Activated CD8-positive, alpha-beta memory T cell treated with anti-CD3 and anti-CD28 coated beads, Interleukin-2, amount 10 ng/mL, durations not matched to agents 7 days and 5 days (primary cell): ENCODE measurements at places on chromosomes 12 and 14. TPM values are rescaled to one million over a fixed set of nuclear protein-coding genes. Genes with fewer than 3 reads are reported as not detected.

The NRIP2 gene
- not detected for total RNA-seq

- DNase-seq = no peak
Observed at GRCh38 chr12:113263431-113263963, 42.2 kb downstream of the TPCN1 start.

- no peak for DNase-seq
Observed at GRCh38 chr12:88419794-88420193, 160.5 kb downstream of the KITLG start.

- no peak for DNase-seq
Observed at GRCh38 chr14:50608302-50608851, 48.4 kb downstream of the ATL1 start.

The HSPB8 gene
- not detected for total RNA-seq

The PARPBP gene
- total RNA-seq = 27.2 TPM

The WIF1 gene
- total RNA-seq = not detected

The SYCP3 gene
- total RNA-seq = 0.93 TPM

- DNase-seq = no peak
Observed at GRCh38 chr12:3171195-3171591, 94.0 kb downstream of the TSPAN9 start.

- no peak for DNase-seq
Observed at GRCh38 chr12:65443038-65443437, 164.6 kb downstream of the MSRB3 start.

The RNF31 gene
- 149 TPM for total RNA-seq

The FOXN4 gene
- total RNA-seq = not detected

DNA sequence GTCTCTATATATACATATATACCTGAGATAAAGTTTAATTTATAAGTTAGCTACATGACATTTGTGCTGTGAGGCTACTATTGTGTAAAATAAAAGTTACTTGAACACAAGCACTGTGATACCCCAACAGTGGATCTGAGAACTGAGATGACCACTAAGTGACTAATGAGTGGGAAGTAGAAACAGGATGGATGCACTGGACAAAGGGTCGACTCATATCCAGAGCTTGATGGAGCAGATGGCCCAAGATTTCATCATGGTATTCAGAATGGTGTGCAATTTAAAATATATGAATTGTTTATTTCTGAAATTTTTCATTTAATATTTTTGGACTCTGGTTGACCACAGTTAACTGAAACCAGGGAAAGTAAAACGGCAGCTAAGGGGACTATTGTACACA lies 908.6 kb upstream of the MDGA2 start:
- no peak for DNase-seq

DNA sequence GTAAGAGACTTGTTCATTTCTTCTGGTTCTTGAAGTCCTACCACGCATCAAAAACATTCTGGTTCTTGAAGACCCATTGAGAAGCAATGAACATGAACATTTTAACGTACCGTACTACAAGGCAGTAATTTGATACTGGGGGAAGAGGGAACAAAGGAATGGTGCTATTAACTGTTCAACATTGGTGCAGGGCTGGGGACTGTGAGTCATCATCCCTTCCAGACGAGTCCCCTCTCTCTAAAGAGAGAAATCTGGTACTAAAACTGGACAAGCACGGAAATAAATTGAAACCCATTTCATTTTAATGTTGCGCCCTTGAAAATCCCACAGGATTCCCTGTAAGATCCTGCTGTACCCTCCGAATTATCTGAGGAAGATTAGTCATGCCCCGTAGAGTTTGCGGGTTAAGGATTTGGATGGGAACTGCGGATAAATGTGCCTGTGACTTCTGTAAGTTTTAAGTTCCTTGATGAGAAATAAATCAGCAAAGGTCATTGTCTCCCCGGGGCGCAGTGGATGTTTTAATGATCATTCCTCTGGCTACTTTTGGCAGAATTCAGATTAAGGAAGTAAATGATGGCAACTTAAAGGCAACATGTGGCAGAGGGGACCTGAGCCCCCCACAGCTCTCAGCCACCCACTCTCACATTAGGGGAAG lies 78.6 kb downstream of the KCNK13 start:
- no peak for DNase-seq

The SMOC1 gene
- not detected for total RNA-seq

GRCh38 chr12:26633591-26634210 lies 199.3 kb downstream of the ITPR2 start:
- DNase-seq = no peak

The PYGL gene
- total RNA-seq = 0.91 TPM

- DNase-seq = no peak
Observed at GRCh38 chr14:63486738-63487137, 56.4 kb downstream of the PPP2R5E start.

DNA sequence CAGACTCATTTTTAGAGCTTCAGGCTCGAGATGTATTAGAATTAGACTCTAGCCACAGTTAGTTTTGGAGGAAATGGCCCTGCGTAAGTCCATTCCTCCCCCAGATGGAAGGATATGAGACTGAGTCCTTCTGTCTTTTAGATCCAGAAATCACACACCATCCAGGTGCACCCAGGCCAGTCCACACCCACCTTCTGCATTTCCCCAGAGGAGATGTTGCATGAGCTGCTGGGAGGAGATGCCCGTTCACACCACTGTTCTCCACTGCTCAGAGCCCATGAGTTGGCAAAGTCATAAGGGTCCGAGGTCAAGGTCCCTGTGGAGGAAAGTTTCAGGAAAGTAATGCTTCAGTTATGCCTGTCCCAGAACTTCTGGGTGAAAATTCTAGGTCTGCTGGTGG lies 29.2 kb downstream of the VWF start:
- DNase-seq = no peak
